ENCODE measurements at places on chromosomes 11 and 22.

DNA sequence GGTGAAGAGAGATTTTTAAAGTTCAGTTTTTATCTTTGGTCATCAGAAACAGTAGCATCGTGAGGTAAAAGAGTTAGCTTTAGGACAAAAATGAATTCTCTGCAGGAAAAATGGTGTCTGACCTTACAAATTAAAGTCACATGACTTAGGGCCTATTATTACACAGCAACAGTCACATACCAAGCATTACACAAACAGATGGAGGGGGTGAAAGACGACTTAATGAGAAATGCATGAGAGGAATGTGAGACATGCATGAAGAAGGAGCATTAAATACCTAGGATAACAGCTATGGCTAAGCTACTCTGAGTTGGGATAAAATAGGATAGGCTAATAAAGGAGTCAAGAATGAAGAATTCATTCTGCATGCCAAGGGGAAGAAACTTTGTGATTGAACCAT, 77.5 kb downstream of the BLID start:
- DNase-seq, result peak; percentile 66

DNA sequence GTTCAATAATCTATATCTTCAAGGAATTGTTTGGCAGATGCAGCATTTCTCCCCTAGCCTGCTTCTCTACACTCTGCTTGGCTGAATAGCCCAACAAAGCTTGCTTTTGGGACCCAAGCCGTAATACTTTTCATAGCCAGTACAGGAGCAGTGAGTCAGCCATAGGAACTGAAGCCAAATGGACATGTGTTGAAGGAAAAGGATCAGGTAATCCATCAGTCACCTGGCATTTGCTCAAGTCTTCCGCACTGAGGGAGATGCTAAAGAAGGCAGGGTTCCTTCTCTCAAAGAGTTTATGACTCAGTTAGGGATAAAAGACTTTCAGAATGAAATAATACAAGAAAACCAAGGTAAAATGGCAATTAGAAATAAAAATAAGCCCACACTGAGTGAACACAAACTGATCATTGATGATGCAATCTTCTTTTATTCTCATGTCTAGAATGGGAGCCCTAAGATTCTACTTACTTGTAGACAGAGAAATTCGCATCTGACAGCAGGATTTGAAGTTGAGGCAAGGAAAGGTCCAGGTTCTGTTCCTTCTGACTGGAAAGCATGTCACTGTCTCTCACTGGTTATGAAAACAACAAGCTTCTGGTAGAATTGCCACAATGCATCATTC, 13.2 kb downstream of the C11orf87 start:
- DNase-seq, result no peak

GRCh38 chr22:48872271-48873190, 955.1 kb downstream of the BRD1 start:
- DNase-seq, result no peak

- DNase-seq, result no peak
Measured at GRCh38 chr11:72552399-72552910, 118.1 kb upstream of the CLPB start.

- DNase-seq, result peak; percentile 49
Measured at GRCh38 chr11:114061048-114061680, 1.7 kb downstream of the ZBTB16 start.

DNA sequence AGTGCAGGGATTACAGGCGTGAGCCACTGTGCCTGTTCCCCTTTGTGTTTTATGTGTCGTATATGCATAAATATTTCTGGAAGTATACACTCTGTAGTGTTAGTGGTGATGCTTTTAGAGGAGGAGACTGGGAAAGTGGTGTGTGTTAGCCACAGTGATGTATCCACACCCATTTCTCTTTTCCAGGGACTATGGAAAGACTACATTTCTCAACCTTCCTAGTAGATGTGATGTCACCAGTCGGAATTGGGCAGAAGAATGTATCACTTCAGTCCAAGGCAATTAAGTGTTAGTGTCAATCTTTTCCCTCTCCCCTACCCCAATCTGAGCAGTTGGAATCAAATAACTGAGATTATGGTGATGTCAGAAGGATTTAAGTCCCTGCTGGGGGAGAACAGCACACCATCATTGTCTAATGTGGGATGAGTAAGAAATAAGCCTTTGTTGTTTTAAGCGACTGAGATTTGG, 5.8 kb upstream of the ATG16L2 start:
- no peak for DNase-seq

GRCh38 chr11:15200696-15201095, 86.0 kb downstream of the INSC start:
- no peak for DNase-seq

- DNase-seq, result peak; percentile 39
Measured at GRCh38 chr11:111183706-111184105, 61.8 kb upstream of the POU2AF2 start.

GRCh38 chr11:35650006-35650405, 12.6 kb upstream of the TRIM44 start:
- DNase-seq, result peak; percentile 30
